ENCODE measurements at places on chromosomes 12 and 14. TPM values are rescaled to one million over a fixed set of nuclear protein-coding genes. Genes with fewer than 3 reads are reported as not detected.

CMA1 gene
- total RNA-seq: not detected

KRT78 gene
- total RNA-seq: not detected

P2RX2 gene
- total RNA-seq: not detected

ZNF891 gene
- total RNA-seq: 1.7 TPM

Data from smooth muscle cell of trachea (primary cell).